ENCODE measurements at places on chromosomes 11 and 22. TPM values are rescaled to one million over a fixed set of nuclear protein-coding genes. Genes with fewer than 3 reads are reported as not detected.

GRCh38 chr11:119791047-119791446 is 62.0 kb upstream of the NECTIN1 start:
- no peaks in the 10 kb centered on the region for H3K36me3 ChIP-seq
- DNase-seq = no peak
- no peaks in the 10 kb centered on the region for H3K27me3 ChIP-seq
- H3K27ac ChIP-seq = no peak overlapping the region

GPHA2 gene
- total RNA-seq = not detected

IRAG1 gene
- total RNA-seq = 159 TPM

GRCh38 chr22:47230741-47231140 is 468.3 kb downstream of the TBC1D22A start:
- H3K27ac ChIP-seq = no peak overlapping the region
- no peaks in the 10 kb centered on the region for H3K36me3 ChIP-seq
- no peak for DNase-seq
- no peaks in the 10 kb centered on the region for H3K4me1 ChIP-seq
- no peak overlapping the region for H3K4me3 ChIP-seq

DNA sequence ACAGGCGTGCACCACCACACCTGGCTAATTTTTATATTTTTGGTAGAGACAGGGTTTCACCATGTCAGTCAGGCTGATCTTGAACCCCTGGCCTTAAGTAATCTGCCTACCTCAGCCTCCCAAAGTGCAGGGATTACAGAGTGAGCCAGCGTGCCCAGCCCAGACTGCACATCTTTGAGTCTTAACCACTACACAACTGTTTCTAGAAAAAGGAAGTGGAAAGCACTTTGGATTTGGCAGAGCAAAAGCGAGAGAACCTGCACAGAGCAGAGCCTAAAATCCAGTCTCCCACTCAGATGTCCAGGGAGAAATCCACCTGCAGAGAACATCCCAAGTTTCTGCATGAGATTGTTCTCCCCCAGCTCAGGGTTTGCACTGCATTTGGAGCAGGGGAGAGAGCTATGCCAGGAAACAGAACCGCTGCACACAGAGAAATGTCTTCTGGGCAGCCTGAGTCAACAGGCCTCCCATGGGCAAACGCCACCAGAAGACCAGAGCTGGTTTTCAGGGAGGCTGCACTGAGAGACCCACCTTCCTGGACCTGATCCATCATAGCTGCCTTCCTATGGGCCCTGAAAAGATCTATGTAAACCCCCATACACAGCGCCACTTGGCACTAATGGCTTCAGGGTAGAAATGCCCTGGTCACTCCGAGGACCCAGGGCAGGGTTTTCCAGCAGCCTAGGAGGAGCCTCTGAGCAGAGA is 54.0 kb downstream of the RPUSD4 start:
- H3K27ac ChIP-seq = no peak overlapping the region
- H3K36me3 ChIP-seq = no peaks in the 10 kb centered on the region
- DNase-seq = no peak

GRCh38 chr11:77418155-77418970 is 55.5 kb downstream of the PAK1 start:
- no peak for DNase-seq
- H3K4me3 ChIP-seq = no peak overlapping the region
- H3K27ac ChIP-seq = no peak overlapping the region
- no peaks in the 10 kb centered on the region for H3K4me1 ChIP-seq
- no peaks in the 10 kb centered on the region for H3K36me3 ChIP-seq

DNA sequence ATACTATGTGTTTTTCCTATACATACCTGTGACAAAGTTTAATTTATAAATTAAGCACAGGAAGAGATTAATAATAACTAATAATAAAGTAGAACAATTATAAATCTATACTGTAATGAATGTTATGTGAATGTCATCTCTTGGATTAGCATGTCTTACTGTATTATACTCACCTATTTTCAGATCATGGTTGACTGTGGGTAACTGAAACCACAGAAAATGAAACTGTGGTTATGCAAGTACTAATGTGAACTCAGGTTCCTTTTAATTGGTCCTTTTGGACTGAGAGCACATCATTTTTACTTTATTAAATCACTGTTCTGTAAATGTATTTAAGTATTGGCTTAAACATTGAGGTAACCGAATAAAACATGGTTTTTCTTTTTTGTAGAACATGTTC is 108.8 kb downstream of the PPP6R3 start:
- DNase-seq = no peak
- H3K4me1 ChIP-seq = no peaks in the 10 kb centered on the region
- H3K4me3 ChIP-seq = no peak overlapping the region
- no peaks in the 10 kb centered on the region for H3K36me3 ChIP-seq
- H3K27me3 ChIP-seq = no peaks in the 10 kb centered on the region

DNA sequence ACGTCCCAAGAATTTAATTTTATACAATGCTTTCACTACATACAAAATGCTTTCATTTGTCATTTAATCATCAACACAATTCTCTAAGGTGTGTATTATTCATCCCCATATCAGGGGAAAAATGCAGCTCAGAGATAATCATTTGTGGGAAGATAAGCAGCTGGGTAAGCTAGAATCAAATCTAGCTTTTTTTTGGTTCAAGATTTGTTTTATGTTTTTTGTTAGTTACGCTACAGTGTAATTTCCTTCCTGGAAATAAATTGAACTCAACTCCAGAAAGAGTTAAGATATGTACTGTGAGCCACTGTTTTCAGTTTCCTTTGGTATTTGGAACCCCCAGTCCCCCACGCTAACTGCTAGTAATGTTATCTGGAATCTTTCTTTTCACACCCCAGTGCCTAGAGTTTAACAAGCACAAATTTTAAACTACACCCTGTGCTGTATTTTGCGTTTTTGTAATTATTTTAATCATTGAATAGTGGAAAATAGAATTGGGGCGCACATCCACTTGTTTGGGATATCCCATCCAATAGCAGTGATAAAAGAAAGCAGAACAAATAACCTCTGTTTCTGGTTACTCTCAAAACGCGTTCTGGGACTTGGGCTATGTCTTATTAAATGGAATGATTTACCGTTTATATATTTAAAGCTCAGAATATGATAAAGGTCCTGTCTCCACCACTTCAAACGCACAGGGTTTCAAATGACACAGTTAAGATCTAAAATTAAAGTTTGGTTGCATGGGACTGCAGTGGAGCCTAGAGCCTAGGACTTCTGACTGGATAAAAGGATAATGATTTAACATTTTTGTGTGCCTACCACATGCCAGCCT is 2.1 kb upstream of the HSPA8 start:
- DNase-seq = no peak
- no peaks in the 10 kb centered on the region for H3K36me3 ChIP-seq
- H3K27me3 ChIP-seq = no peaks in the 10 kb centered on the region
- peak overlapping the region; percentile 80 for H3K4me3 ChIP-seq

- no peak overlapping the region for H3K27ac ChIP-seq
- no peaks in the 10 kb centered on the region for H3K36me3 ChIP-seq
- DNase-seq = no peak
- no peaks in the 10 kb centered on the region for H3K4me1 ChIP-seq
- no peaks in the 10 kb centered on the region for H3K27me3 ChIP-seq
Observed at GRCh38 chr11:7585816-7586215, 72.0 kb downstream of the PPFIBP2 start.

DNA sequence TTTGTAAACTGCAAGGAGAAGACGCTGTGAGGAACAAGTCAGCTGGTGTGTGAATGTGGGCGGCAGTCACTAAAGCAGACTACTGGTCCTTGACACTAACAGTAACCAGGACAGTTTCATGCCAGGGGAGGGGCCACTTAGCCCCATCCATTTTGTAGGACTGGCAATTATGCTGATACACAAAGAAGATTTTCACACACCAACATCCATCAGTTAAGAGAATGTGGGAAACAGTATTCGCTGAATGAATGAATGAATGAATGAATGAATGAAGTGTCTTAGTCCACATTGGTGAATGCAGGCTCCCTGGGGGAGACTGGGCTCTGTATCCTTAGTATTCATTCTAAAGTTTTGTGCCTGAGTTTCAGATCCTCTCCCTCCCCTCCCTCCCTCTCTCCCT is 590.4 kb downstream of the BRD1 start:
- H3K4me1 ChIP-seq = no peaks in the 10 kb centered on the region
- H3K4me3 ChIP-seq = no peak overlapping the region
- H3K36me3 ChIP-seq = no peaks in the 10 kb centered on the region
- no peak for DNase-seq
- H3K27ac ChIP-seq = no peak overlapping the region
- H3K27me3 ChIP-seq = no peaks in the 10 kb centered on the region

DNA sequence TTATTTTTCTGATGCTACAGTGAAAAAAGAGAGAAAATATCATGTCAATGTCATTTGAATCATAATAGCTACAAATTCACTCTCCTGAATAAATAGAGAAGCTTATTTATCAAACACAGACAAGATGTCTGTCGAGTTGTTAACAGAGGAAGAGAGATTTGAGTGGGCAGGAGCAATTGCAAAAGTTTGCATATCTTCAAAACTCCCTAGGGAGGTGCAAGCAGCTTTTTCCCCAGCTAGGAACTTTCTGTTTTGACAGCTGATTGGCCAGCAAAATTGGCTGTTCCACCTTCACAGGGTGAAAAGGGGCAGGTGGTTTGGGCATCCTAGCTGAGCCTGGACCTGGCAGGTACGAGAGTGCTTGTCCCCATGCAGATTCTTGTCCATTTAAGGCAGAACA is 98.2 kb downstream of the NTM start:
- no peak overlapping the region for H3K4me3 ChIP-seq
- no peaks in the 10 kb centered on the region for H3K27me3 ChIP-seq
- no peaks in the 10 kb centered on the region for H3K36me3 ChIP-seq
- no peaks in the 10 kb centered on the region for H3K4me1 ChIP-seq
- H3K27ac ChIP-seq = no peak overlapping the region

TRIM51 gene
- total RNA-seq = not detected

DNA sequence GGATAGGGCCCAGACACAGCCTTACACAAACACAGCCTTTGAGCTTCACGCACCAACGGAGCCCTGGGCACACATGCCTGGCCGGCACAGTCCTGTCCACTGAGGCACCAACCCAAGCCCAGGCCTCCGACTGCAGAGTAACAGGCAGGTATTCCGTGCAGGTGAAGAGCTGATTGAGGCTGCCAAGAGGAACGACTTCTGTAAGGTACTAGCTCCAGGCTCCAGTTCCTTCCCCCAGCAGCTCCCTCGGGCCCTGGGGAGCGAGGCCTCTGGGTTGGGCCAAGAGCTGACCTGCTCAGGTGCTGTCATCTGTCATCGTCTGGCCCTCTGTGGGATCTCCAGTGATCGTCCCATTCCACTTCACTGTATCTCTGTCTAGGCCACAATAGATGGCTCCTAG is 3.2 kb upstream of the MDK start:
- peaks cover 9% of the 10 kb centered on the region for H3K4me1 ChIP-seq
- H3K36me3 ChIP-seq = no peaks in the 10 kb centered on the region
- no peaks in the 10 kb centered on the region for H3K27me3 ChIP-seq
- H3K4me3 ChIP-seq = no peak overlapping the region
- no peak overlapping the region for H3K27ac ChIP-seq

MMP7 gene
- total RNA-seq = 7.2 TPM

GRCh38 chr11:18209058-18209457 is 27.5 kb downstream of the SAA4 start:
- H3K36me3 ChIP-seq = no peaks in the 10 kb centered on the region
- no peaks in the 10 kb centered on the region for H3K4me1 ChIP-seq
- no peak overlapping the region for H3K27ac ChIP-seq
- no peak overlapping the region for H3K4me3 ChIP-seq
- no peak for DNase-seq

DNA sequence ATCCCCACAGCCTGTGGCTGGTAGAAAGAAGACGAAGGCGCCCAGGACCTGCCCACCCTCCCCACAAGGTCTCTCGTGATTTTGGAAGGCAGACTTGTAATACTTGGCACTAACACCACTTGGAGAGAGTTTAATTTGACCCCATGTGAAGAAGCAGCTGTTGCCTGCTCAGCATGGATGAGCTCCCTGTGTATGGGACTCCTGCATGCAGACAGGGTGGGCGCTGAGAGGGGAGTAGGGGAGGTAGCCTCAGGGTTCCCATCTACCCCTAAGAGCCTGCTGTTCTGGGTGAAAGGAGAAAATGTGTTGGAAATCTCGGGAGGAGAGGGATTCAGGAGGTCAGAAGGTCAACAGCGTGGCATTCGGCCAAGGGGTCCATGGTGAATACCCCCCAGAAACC is 625.9 kb downstream of the TBC1D22A start:
- no peak overlapping the region for H3K27ac ChIP-seq
- H3K4me1 ChIP-seq = no peaks in the 10 kb centered on the region
- H3K36me3 ChIP-seq = no peaks in the 10 kb centered on the region
- no peak overlapping the region for H3K4me3 ChIP-seq

- peaks cover 16% of the 10 kb centered on the region for H3K4me1 ChIP-seq
- H3K27ac ChIP-seq = no peak overlapping the region
- no peak for DNase-seq
- H3K36me3 ChIP-seq = no peaks in the 10 kb centered on the region
Observed at GRCh38 chr11:85310479-85310878, 316.7 kb downstream of the DLG2 start.

GRCh38 chr22:48373626-48374173 is 1454.0 kb downstream of the BRD1 start:
- H3K36me3 ChIP-seq = no peaks in the 10 kb centered on the region
- H3K27ac ChIP-seq = no peak overlapping the region
- no peak for DNase-seq
- H3K4me3 ChIP-seq = no peak overlapping the region

UBQLNL gene
- total RNA-seq = 2.6 TPM

CHRM1 gene
- total RNA-seq = 1.3 TPM

GRCh38 chr22:48504519-48505140 is 1323.0 kb downstream of the BRD1 start:
- no peak overlapping the region for H3K27ac ChIP-seq
- H3K27me3 ChIP-seq = no peaks in the 10 kb centered on the region
- DNase-seq = no peak

DNA sequence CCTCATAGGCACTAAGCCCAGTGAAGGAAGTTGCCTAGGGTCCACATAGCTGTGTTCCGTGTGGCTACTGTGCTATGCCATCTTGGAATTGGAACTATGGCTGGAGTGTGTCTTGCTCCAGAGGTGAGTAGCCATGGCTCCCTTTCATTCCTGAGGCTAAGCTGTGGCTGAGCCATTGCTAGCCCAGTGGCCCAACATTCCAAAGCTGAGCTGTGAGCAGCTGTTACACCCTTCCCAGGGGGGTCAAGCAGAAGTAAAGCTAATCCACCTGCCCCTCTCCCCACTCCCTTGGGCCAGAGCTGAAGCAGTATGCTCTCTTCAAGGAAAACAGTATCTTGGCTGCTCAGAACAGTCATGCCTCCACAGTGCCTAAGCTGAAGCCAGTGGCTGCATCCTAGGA is 51.1 kb downstream of the USP35 start:
- no peak overlapping the region for H3K27ac ChIP-seq
- H3K4me3 ChIP-seq = no peak overlapping the region
- no peak for DNase-seq
- no peaks in the 10 kb centered on the region for H3K27me3 ChIP-seq

GRCh38 chr11:3217818-3218482 is 663 bp downstream of the MRGPRG start:
- no peaks in the 10 kb centered on the region for H3K36me3 ChIP-seq
- DNase-seq = peak; percentile 9
- H3K27ac ChIP-seq = no peak overlapping the region

CNIH2 gene
- total RNA-seq = not detected

ASCL3 gene
- total RNA-seq = not detected

- DNase-seq = no peak
- no peaks in the 10 kb centered on the region for H3K36me3 ChIP-seq
- no peaks in the 10 kb centered on the region for H3K27me3 ChIP-seq
- H3K27ac ChIP-seq = no peak overlapping the region
Observed at GRCh38 chr22:49418943-49419342, 408.7 kb downstream of the BRD1 start.

TEX12 gene
- 1.7 TPM for total RNA-seq

- no peak for DNase-seq
- no peak overlapping the region for H3K4me3 ChIP-seq
- no peak overlapping the region for H3K27ac ChIP-seq
- no peaks in the 10 kb centered on the region for H3K27me3 ChIP-seq
Observed at GRCh38 chr22:47301820-47302475, 539.5 kb downstream of the TBC1D22A start.

All from uterus (tissue), 4 donors.